Kidney (tissue), 22 donors: ENCODE measurements at places on chromosomes 6 and 20.

DNA sequence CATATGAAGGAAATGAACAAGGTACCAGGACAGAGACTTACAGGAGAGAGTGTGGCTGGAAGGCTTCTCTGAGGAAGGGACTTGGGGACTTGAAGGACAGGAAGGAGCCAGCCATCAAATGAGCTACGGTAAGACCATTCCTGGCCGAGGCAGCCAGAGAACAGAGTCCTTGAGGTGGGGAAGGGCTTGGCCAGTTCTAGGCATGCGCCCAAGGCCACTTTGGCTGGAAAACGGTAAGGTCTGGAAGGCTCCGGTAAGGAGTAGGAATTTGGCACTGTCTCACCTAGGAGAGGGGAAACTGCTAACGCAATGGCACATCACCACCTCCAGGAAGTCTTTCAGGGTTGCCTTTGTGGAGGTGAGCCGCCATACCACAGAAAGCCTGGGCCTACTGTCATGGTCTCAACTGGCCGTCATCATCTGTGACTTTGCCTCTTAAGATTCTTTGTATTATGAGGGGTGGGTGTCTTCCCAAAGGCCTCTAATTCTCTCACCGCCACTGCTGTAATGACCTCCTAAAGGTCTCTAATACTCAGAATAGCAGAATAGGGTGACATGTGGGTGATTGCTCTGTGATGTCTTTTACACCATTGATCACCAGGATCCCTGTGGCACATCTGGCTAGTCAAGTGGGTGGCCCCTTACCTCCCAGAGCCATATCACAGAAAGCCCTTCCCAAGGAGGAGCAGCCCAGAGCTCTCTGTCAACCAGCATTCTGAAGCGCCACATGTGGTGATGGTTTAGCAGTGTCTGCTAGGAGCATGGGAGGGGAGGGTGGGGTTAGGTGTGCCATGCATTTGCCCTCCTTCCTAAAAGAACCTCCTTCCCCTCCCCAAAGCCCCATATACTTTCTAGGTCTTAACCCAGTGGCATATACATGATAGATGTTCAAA is 17.7 kb upstream of the STX16 start:
- no peak for DNase-seq

DNA sequence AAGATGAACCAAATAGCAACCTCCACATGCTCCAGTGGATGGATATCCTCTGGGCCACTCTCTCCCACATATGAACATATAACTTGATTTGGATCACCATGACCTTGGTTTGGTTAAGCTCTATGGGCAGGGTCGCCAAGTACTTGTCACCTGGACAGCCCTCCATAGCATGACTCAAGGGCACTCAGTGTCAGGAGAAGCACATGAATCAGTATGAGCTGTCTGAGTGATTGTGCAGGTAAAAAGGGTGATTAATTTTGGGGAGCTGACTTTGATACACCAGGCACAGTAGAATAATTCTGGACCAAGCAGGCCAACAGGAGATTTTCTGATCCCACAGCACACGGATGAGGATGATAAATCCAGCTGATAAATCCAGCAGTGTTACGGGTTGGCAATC is 74.4 kb downstream of the OPRM1 start:
- DNase-seq, result no peak

DNA sequence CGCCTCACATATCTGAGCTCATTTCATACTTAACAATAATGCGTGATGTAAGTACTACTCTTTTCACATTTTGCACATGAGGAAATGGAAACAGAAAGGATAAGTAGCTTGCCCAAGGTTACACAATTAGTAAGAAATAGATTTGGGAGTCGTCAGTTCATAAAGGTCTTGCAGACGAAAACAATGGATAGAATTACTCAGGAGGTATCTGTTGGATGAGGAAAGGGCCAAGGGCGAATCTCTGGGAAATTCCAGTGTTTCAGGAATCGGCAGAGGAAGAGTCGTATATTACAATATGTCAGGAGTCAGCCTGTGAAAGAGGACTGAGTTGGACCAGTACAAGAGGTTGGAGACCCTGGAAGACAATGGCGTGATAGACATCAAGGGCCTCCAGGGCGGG is 12.8 kb upstream of the EDN1 start:
- DNase-seq, result no peak

DNA sequence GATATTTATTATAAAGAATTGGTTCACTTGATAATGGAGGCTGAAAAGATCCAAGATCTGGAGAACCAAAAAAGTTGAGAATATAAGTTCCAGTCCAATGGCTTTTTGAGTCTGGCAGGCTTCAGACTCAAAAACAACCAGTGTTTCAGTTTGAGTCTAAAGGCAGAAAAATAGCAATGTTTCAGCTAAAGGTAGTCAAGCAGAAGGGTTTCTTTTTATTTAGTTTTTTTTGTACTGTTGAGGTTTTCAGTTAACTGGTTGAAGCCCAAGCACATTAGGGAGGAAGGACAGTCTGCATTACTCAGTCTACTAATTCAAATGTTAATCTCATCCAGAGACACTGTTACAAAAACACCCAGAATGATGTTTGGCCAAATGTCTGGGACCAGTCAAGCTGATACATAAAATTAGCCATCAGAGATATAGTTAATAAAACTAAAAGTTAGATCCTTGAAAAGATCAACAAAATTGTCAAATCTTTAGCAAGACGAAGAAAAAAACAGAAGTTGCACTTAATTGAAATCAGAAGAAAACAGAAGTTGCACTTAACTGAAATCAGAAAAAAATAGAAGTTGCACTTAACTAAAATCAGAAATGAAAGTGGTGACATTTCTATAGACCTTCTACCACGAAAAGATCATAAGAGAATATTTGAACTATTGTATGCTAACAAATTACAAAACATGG is 980.3 kb upstream of the FLRT3 start:
- no peak for DNase-seq

DNA sequence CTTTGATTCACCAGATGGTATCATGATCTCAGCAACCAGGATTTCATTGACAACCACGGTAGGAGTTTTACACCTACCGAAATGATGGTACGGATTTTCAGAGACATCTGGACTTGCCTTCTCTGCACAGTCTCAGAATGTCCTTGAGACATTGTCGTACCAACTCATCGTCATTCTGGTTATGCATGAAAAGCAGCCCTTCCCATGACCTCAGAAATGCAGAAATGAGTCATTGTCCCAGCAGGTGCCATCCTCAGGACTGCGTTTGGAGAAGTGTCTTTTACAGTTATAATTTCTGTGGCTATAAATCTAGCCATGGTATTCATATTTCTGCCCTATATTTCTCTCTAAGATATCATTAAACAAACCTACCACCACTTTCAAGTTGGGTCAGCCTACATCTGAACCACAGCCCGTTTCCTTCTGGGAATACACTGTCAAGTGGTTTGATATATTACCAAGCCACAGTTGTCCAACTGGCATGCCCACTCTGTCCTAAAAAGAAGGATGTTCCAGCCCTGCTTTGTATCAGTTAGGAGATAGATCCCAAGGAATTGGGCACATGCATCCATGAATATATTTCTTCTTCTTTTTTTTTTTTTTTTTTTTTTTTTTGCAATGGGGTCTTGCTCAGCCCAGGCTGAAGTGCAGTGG is 7.5 kb upstream of the BFSP1 start:
- DNase-seq, result no peak
